GM12865 (cell line): ENCODE measurements at places on chromosomes 7 and 10.

DNA sequence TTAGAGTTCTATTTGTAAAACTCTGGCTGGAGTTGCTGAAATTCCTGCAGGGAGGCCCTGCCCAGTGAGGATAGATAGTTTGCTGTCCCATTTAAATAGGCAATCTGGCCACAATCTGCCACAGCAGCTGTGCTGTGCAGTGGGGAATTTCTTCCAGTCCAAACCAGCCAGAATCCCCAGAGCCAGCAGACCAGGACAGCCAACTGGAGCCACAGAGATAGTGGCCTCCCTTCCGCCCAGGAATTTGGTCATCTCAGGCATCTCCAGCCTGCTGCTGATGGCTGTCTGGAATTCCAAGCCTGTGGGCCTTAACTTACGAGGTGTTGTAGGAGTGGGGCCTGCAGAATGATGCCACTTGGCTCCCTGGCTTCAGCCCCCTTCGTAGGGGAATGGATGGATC, 643.4 kb downstream of the DNAJB9 start:
- no peak for DNase-seq

- DNase-seq = no peak
These were observed 29.5 kb upstream of the ZC3HAV1L start for GRCh38 chr7:139065323-139065722.

GRCh38 chr10:75632805-75633462, 201.5 kb downstream of the LRMDA start:
- no peak for DNase-seq

DNA sequence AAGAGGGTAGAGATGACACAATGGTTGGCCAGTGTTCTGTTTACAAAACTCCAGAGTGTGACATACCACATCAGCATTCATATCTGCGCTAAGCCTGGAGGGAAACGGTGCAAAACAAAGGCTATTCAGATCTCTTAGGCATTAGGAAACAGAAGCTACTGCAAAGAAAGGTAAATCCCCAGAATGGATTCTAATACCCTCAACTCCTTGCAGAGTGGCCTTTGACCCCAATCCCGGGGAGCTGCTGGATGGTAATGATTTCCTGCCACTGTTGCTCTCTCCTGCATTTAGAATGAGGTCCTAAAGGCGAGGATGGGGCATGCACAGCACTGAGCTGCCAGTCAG, 65.2 kb downstream of the AOAH start:
- DNase-seq = no peak

GRCh38 chr7:154916856-154917807, 85.8 kb downstream of the PAXIP1 start:
- no peak for DNase-seq

DNA sequence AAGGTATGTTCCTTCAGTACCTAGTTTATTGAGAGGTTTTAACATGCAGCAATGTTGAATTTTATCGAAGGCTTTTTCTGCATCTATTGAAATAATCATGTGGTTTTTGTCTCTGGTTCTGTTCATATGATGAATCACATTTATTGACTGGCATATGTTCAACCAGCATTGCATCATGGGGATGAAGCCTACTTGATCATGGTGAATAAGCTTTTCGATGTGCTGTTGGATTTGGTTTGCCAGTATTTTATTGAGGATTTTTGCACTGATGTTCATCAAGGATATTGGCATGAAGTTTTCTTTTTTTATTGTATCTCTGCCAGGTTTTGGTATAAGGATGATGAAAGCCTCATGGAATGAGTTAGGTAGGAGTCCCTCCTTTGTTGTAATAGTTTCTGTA, 204.0 kb upstream of the GNAI1 start:
- DNase-seq = no peak

GRCh38 chr7:44327981-44328380, 2.6 kb upstream of the CAMK2B start:
- DNase-seq = no peak

DNA sequence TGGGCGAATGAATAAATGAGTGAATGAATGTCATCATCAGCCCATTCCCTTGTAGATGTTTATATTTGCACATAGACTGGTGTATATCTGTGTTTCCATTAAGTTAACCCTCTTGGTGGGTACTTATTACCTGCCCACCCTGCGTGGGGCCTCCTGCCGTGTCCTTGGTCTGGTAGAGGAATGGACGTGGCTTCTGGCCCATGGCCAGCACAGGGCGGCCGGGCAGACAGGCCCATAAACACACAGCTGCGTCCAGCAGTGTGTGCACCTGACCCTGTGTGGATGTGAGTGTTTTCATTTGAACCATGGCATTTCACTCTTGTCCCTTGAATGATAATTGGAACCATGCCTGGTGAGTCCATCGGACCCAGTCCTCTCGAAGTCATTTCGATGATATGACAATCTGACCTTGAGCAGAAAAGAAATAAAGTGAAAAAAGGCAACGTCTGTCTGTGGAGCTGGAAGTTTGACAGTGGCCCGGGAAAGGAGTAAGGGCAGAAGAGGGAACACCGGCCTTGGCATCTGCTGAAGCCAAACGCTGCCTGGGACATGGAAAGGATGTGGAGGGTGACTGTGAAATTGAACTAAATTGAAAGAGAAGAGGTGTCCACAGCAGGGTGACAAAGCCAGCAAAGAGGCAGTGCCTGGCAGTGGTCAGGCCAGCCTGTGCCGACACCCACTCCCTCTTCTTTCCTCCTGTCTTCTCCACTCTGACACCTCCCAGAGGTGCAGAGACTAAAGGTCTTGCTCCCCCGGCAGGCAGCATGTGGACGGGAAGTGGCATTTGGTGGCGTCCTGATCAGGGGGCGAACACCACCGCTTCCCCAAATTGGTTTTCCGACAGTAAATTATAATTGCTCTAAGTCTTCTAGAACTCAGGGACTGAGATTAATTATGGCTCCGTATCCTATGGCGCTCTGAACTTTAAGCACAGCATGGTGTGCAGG, 199.0 kb upstream of the ZMIZ1 start:
- DNase-seq = no peak
